ENCODE measurements at places on chromosomes 1 and 21.

GRCh38 chr1:224406216-224406615, 28.4 kb downstream of the WDR26 start:
- no peak for DNase-seq

DNA sequence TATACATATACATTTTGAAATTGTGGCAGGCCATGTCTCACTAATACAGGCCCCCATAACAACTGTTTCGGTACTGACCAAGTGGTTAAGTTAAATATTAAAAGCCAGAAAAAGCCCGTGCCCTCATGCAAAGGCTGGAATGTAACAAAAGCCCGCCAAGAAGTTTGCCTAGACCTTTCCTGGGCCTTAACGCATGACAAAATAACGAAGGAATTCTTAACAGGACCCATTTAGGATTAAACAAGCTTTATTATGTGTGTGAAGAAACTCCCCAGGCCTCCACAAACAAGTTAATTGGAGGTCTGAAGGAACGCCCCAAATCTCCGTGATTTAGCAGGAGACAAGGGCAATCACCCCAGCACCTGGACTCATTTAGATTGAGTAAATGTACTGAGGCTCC, 42.4 kb downstream of the TNFSF4 start:
- DNase-seq = no peak

GRCh38 chr1:24793447-24794129, 48.3 kb downstream of the CLIC4 start:
- no peak for DNase-seq

GRCh38 chr1:204289280-204289679, 70.4 kb downstream of the PLEKHA6 start:
- DNase-seq = no peak

DNA sequence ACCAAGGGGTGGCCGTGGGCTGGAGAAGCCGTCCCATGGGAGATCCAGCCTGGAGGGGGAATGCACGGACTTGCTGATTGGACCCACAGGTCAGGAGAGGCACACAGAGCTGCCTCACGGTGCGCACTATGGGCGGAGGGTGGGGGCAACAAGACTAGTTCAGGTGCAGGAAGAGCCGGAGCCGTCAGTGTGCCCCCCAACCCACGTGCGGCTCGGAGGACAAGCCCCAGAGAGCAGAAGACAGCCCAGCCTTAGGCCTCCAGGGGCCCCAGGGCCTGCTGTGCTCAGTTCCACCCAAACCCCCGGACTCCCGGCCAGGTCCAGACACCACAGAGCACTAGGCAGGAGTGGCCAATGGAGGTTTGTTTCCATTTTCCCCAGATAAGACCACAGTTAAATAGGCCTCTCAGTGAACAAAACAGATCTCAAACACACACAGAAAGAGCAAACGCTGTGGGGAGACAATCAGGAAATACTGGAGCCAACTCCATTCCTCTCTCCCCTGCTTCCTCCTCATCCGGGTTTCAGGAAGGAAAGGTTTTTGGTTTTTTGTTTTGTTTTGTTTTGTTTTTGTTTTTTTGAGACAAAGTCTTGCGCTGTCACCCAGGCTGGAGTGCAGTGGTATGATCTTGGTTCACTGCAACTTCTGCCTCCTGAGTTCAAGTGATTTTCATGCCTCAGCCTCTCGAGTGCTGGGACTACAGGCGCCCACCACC, 84.2 kb downstream of the ADSS2 start:
- no peak for DNase-seq

GRCh38 chr1:203754455-203754864, 10.5 kb upstream of the LAX1 start:
- DNase-seq = no peak

DNA sequence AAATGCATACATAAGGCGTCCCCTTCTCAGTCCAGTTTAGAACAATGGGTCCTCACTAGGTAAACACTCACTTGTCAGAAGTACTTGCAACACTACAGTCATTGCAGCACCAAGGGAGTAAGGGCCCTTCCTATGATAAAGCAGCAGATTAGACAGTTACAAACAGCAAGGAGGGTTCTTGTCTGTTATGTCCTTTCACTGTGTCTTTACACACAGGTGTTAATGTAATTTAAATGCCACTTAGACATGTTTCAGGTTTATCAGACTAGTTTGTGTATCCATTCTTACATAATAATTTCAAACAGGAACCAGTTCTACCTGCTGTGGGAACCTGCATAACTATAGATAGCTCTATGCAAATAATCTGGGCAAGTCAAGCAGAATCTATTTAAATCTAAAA, 105.6 kb upstream of the USH2A start:
- DNase-seq = no peak

DNA sequence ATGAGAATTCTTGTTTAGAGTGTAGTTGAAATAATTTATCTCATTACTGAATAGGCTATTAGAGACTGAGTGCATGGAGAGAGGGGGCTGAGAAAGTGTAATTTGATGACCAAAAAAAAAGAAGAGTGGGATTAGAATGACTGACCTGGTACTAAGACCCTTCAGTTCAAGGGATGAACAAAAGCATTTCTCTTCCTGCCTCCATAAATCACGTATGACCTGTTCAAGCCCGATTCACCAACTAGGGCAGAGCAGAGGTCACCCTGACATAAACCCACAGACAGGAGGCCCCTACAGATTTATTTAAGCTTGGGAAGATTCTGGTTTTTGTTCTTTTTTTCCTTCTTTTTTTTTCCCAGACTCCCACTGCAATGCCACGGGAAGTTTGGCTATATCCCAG, 123.7 kb upstream of the COP1 start:
- DNase-seq = no peak

DNA sequence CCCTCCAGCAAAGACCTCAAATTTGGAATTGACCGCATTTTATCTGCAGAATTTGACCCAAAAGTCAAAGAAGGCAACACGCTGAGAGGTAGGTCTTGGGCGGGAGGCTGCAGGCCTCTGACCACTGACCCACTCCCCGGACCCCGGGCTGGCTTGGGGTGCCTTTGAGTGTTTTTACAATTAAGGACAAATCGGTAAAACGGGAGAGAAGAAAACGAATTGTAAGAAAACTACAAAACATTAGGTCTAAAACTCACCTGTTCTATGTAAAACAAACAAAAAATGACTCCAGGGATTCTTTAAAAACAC, 1.1 kb downstream of the HLX start:
- DNase-seq = no peak

- DNase-seq = peak; percentile 80
Observed at GRCh38 chr1:17405898-17406759, 33.3 kb downstream of the RCC2 start.

GRCh38 chr21:16072221-16072620, 342.4 kb downstream of the USP25 start:
- DNase-seq = no peak

DNA sequence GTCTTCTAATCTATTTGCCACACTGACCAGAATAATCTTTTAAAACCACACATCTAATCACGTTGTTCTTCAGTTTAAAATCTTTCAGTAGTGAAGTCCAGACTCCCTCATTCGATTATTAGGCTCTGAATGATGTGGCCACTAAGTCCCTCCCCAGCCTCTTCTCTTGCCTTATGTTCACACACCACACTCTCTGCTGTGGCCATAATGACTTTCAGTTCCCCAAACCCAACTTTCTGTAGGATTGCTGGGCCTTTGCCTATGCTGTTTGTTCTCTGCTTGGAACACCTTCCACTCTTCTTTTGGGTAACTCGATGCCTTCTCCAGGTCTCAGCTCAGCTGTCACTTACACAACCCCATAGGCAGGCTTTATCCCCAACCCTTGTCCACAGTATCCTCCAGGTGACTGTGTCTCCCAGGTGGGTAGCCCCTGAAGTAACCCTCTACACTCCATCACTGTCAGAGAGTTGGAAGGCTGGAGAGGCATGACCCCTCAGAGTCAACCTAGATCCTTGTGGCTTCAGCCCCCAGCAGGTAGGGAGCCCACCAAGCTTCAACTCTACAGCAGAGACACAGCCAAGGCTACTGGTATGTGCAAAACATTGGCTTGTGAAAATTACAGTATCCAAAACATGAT, 8.4 kb upstream of the SLC37A1 start:
- DNase-seq = no peak

GRCh38 chr1:154835531-154836324, 34.4 kb downstream of the KCNN3 start:
- no peak for DNase-seq

GRCh38 chr1:18486195-18486594, 5.5 kb downstream of the KLHDC7A start:
- DNase-seq = no peak

- no peak for DNase-seq
Observed at GRCh38 chr1:208247696-208248095, 3.5 kb upstream of the PLXNA2 start.

DNA sequence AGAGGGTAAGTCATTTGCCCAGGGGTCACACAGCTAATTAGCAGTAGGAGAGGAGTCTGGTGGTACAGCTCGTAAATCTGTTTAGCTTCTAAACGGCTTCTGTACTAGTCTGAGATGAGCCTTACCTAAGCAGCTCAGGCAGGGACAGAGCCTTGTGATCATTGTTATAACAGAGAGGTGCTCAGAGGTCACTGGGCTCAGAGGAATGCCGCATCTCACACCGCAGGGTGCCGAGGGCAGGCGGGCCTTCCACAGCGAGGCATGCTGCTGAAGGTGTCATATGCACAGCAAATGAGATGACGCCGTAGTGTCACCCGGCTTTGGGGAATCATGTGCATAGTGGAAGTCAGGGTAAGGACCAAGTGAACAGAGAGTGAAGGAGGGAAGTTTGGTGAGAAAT, 305.2 kb upstream of the FMN2 start:
- DNase-seq = no peak

DNA sequence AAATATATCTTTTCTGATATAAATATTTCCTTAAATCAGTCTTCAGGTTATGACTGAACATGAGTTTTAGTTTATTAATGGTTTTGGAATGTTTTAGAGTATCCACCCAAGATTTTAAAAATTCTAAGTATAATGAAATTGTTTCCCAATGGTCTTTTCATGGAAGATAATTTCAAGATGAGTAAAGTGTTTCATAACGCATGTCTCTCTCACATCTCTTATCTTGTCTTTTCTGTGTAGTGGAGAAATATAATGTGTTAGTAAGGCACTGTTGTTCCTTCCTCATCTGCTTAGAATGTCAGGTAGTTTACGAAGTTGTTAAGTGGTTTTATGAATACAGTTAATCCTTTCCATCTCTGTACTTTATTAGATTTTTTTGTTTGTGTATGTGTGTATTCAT, 49.6 kb downstream of the PLA2G4A start:
- no peak for DNase-seq

DNA sequence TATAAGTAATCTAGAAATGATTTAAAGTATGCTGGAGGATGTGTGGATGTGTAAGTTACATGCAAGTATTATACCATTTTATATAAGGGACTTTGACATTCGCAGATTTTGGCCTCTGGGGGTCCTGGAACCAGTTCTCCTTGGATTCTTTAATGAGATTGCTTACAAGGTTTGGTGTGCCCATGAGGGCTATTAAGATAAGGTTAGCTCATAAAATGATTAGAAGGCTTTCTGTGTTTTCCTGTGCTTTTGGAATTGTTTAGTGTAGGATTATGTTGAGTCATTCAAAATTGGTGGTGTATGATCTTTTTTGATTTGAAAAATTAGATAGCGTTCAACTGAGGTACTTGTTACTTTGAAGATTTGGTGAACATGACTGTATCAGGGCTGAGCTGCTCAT, 5.6 kb downstream of the USP25 start:
- DNase-seq = no peak

GRCh38 chr1:224116131-224116530, 2.2 kb downstream of the FBXO28 start:
- peak; percentile 83 for DNase-seq

GRCh38 chr1:110430901-110431300, 20.0 kb upstream of the PROK1 start:
- DNase-seq = no peak

- no peak for DNase-seq
Observed at GRCh38 chr1:113223546-113223945, 150.5 kb downstream of the LRIG2 start.

DNA sequence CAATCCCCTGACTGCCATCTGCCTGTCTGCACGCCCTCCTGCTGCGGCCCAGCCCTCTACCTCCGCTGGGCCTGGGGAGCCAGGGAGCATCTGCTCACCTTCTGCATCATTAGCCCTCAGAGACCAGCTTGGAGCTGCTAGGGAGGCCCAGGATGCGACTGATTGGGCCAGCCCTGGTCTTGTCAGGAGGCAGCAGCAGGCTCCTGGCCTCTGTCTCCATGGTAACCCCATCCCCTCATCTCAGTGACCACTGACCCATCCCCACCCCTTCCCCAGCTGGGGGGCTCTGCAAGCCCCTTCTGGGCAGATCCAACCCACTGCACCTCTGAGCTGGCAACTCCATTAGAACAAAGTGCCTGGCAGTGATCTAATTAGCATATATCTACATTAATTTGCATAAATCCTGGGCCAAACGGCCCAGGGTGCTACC, 37.7 kb downstream of the NKAIN1 start:
- no peak for DNase-seq

GRCh38 chr1:228058949-228059633, 23.4 kb upstream of the ARF1 start:
- DNase-seq = no peak

GRCh38 chr1:183070234-183070922, 47.2 kb downstream of the LAMC1 start:
- no peak for DNase-seq

DNA sequence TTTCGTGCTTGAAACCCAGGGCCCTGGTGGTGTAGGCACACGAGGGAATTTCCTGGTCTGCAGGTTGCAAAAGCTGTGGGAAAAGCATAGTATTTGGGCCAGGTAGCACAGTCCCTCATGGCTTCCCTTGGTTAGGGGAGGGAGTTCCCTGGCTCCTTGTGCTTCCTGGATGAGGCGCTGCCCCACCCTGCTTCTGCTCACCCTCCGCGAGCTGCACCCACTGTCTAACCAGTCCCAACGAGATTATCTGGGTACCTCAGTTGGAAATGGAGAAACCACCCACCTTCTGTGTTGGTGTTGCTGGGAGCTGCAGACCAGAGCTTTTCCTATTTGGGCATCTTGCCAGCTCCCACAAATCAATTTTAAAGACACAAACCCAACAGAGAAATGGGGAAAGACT, 183.0 kb downstream of the PHTF1 start:
- DNase-seq = peak; percentile 2

DNA sequence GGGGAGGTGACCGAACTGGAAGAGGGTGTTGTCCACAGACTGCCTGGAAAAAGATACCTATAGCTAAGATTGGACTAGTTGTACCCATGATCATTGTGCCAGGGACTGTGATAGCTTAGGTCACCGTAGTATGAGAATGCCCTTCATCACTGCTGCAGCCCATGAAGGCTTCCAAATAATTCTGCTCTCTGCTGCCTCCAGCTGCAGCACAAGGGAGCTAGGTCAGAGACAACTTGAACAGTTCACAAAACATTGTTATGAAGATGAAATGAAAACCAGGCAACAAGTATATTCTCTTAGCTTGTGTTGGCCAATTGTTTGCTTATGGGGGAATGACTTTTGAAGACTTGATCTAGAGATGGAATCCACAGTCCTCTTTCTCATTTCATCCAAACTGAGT, 246.7 kb downstream of the MRPL39 start:
- peak; percentile 16 for DNase-seq

DNA sequence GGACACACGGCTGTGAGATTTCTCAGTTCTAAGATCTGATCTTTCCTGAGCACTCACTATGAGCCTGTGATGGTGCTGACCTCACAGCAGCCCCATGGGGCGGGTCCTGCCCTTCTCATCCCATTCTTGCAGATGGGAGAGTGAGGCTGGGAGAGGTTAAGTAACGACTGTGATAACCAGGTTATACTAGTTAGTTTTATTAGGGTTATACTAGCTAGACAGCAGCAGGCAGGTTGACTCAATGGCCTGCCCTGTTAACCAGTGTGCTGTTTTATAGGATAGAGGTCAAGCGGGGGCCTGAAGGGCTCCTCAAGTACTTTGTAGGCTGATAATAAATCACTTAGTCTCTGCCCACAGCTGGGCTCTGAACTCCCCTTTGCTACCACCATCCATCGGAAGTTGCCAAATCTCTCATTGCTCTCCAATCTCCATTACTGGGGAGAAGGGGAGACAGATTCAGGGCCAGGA, 4.8 kb downstream of the CNTN2 start:
- DNase-seq = no peak
